ENCODE measurements at places on chromosomes 4 and X. TPM values are rescaled to one million over a fixed set of nuclear protein-coding genes. Genes with fewer than 3 reads are reported as not detected.

GRCh38 chr4:114149-114548, 10.2 kb upstream of the ZNF718 start:
- DNase-seq: no peak

DNA sequence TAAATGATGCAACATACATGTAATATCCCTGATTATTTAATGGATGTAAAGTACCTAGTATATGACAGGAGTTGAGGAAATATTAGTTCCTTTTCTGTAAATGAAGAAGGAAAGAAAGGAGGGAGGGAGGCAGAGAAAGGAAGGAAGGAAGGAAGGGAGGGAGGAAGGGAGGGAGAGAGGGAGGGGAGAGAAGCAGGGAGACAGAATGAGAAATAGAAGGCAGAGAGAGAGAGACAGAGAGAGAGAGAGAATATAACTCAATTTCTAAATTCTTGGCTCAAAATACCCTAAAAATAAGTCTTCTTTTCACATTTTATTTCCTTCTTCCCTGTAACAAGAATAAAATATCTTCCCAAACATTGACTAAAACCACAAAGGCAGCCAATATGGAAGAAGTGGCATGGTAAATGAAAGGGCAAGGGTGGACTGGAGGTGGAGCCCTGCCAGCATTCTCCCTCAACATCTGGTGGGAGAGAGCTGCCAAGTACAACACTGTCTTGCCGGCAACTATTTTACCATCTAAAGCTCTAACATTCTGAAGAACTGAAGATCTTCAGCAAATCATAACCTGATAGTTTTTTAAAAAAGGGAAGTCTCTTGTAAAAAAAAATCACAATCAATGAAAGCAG, 245.1 kb downstream of the PPP3CA start:
- DNase-seq: peak; percentile 31

DNA sequence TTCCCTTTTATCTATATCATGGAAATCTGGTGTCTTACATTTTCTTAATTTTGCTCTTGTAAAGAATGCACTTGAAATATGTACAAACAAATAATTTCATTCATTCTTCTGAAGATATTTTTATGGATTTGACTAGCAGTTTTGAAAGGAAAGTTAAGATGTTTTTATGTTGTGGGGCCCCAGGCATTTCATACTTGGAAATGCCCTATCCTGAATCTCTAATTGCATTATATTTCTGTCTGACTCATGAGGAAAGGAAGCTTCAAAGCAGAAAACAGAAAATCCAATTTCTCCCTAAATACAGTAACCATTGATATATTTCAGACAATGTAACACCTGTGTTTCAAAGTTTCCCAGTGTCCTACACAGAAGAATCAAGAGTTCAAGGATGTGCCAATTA, 73.2 kb upstream of the NPNT start:
- DNase-seq: no peak

DNA sequence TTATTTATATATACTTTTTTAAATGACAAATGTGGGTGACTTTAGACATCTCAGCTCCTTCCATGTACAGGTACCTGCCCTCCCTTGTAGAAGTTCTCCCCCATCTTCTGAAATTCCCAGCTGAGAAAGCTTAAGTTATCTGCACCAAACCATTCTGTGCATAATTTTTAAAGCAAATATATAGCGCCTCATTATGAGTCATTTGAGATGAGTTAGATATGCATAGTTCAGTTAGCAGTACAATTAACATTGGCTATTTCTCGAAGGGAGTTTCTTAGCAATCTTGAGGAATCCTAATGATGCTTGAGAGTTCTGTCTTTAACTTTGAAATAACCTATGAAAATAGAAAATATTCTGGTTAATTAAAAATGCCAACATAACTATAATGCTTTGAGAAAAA, 19.4 kb upstream of the UFSP2 start:
- DNase-seq: no peak

- no peak for DNase-seq
Observed at GRCh38 chr4:2443956-2444740, 24.8 kb upstream of the RNF4 start.

DNA sequence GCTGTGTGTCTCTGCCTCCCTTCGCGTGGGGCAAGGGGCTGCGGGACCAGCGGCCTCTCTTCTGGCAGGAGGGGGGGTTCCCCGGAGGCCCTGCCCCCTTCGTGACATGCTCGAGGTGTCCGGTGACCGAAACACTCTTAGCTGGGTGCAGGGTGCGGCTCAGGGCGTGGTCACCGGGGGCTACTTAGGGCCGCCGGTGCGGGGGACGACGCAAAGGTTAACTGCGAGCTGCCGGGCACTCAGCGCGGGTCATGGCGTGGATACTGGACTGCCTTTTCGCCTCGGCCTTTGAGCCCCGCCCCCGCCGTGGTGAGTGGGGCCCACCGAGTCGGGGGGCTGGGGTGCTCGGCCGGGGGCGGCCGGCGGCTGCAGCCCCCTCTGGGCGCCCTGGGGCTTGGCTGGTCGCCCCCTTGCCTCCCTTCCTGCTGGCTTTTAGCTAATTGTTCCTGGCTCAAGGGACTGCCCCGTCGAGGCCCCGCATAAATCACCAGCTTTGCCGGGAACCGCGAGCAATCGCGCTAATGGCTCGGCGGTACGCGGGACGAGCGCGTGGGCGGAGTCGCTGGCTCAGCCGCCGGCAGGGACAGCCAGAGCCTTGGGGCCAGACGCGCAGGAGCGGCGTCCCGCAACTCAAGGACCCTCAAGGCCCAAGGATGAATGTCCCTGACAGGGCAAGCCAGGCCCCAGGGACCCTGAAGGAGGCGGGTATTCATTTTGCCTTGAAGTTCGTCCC, at the start of gene ARHGAP36:
Gene ARHGAP36 (plus strand): TSS at position 211 of the 733 bp plus-strand sequence. CDS start 23,320 bp downstream, outside the sequence.
- no peak for DNase-seq

DNA sequence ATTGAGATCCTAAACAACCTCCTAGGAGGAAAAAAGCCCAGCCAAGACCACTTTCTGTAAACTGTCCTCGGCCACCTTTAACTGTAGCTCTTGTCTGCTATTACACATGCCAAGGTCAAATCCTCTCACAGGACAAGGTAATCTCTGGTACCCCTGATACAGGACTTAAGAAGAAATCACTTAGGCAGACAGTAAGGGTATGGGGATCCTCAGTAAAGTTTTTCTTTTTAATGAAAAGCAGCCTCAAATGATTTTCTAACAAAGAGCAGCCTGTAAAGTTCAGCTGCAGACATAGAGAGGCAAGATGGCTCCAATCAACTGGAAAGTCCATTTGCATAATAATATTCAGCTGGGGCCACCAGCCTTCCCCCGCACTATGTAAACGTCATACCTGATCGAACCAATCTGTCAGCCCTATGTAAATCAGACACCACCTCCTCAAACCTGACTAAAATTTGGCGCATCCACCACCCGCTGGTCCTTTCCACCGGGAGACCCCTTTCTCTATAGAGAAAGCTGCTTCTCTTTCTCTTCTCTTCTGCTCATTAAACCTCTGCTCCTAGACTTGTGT, 14.6 kb upstream of the MPP1 start:
- no peak for DNase-seq

ARHGAP36 gene
- 1.1 TPM for total RNA-seq

Measured in psoas muscle (tissue), 8 donors.